ENCODE measurements at places on chromosomes 4 and X.

- no peak for DNase-seq
These were observed 56.2 kb downstream of the HMGB3 start for GRCh38 chrX:151039351-151039750.

DNA sequence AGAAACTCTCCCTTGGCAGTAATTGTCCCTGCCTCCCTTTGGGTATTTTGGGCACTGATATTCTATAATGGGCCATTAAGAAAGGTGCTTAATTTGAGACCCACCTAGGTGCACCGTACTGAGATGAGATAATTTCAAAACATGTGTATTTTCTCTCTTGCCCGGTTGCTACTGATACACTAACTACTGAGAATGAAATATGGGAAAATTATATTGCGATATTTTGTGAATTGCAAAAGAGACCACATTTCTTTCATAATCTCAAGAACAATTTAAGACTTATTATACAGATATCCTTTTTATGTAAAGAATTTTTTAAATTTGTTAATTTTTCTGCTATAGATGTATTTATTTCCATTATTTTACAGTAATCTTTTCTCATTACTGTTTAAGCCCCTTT lies 284.9 kb downstream of the ADGRL3 start:
- DNase-seq, result no peak

GRCh38 chr4:71009086-71009485 lies 15.6 kb downstream of the DCK start:
- no peak for DNase-seq

DNA sequence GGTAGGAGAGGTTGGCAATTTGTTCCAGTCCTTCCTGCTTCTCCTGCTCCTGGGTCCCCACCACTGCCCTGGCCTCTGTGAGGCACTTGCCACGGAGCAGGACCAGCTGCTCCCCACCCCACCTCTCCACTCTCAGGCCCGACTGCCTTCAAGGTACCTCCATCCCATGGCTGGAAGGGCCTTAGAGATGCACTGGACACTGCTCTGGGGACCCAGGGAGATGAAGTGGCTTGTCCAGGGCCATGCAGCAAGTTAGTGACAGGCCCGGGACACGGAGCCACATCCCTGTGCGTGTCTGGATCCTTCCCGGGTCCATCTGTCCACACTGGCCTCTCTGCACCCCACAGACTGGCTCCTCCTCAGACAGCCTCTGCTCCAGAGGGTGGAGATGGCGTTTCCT lies 105.3 kb downstream of the CPZ start:
- no peak for DNase-seq

DNA sequence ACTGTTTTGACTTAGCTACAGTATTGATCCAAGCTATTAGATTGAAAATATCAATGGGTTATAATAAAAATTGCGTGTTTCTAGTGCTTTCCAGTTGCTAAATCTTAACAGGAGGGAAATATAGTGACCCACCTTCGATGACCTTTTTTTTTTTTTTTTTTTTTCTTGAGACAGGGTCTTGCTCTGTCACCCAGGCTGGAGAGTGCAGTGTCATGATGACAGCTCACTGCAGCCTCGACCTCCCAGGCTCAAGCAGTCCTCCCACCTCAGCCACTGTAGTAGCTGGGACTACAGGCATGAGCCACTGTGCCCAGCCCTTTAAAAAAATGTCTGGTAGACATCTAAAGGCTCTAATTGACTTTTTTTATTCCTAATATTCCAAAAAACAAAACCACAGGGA lies 3.8 kb upstream of the ASB5 start:
- DNase-seq, result no peak

DNA sequence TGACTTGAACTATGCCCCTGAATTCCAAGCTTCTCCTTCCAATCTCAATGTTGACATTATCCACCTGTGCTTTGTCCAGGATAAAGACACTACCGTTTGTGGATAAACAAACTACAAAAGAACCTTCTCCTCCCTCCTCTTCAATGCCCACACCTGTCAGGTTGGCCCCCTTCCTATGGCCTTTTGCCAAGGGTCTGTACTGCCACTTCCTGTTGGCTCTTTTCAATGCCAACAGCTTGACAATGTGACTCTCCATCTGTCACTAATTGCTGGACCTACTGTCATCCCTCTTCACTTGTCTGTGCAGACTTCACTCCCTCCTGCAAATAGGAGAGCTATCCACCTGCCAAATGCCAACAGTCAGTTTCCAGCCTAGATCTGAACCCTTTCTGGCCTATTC lies 35.8 kb upstream of the MID1 start:
- no peak for DNase-seq

GRCh38 chr4:154743683-154744340 lies at the start of gene LRAT:
Gene LRAT (plus strand): TSS chr4:154744000. CDS start chr4:154744327, 327 bp downstream.
- DNase-seq, result peak; percentile 35

DNA sequence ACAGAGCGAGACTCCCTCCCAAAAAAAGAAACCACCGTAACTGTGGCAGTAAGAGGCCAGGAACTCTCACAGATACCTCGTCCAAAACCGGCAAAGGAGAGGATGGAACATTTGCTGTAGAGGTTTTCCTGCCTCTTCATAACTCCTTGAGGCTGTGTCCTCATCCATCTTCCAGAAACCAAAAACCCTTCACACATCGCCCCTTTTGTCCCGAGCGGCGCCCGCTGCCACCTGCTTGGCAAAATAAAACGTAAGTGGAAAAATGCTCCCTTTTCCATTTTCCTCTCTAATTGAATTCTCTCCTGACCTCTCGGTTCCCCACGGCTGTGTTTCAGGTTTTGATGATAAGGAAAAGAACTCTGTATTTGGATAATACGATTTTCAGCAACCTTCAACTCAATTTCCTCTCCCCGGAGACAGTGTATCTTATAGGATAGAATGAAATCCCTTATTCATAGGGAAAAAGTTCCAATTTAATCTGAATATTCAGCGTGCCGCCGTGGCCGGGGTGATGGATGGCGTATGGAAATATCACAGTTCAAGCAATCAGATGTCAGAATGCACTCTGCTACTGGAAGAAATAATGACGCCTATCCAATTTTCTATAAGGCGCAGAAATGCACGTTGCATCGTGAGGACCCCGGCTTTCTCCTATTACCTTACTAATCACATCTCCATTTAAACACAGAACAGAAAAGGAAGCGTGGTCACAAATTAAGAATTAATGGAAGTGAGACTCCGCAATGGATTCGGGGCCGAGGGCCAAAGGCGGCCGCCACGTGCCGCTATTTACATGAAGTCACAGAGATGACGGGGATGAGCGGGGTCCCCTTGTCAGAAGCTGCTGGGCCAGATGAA lies 5.2 kb upstream of the PPP2R3B start:
- DNase-seq, result no peak

Measured in stimulated activated naive CD8-positive, alpha-beta T cell treated with anti-CD3 and anti-CD28 coated beads, Interleukin-15, Interleukin-2, amounts not matched to agents 100 U/mL and 50 U/mL, for 24 hours (primary cell).